ENCODE measurements at places on chromosomes 6 and 20.

DNA sequence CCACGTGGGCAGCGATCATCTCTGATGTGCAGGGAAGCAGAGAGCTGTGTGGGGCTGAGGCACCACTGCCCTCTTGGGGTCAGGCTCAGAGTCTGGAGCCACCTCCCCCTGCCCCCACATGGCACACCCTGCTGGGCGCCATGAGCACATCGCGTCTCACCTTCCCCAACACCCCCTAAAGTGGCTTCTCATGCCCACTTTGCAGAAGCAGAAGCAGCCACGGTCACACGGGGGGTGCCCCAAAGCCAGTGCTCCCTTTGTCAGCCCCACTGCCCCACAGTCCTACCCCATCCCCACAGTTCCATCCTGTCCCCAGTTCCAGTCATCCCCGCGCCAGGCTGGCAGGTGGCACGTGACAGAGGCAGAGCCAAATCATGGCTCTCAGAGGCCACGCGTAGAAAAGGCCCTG is 19.5 kb downstream of the SDCBP2 start:
- DNase-seq: no peak

DNA sequence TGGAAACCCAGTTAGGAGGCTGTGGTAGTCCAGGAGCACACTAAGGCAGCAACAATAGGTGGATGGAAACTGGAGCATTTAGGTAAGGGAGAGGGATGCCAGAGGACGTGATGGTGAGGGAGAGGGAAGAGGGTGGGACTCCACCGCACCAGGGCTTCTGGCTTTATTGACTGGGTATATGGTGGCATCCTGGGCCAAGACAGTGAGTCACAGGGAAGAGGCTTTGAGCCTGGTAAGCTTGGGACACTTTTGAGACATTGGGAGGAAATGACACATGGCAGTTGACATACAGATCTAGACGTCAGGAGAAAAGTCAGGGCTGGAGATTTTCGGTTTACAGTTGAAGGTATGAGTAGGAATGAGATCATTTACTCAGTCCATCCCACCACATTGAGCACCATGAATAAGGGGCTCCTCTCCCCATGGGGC is 14.9 kb downstream of the NT5E start:
- peak; percentile 28 for DNase-seq

GRCh38 chr6:6474170-6474920 is 114.2 kb upstream of the LY86 start:
- DNase-seq: no peak

- DNase-seq: no peak
These were observed 72.4 kb upstream of the XRN2 start for GRCh38 chr20:21230686-21231085.

DNA sequence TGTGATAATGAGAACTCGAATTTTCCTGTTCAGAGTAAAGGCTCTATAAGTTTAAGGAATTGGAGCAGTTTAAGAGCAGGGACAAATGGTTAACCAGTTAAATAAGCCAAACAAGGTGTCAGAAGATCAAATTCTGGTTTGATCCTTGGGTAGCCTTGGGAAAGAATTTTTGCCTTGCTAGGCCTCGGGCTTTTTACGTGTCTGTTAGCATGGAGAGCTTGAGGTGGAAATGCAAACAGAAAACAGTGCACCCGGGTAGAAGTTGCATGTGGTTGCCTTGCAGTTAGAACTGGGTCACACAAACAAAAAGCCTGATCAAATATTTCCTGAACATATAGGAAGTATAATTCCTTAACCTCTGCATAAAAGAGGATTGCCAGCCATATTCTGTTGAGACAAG is 58.3 kb downstream of the RIN2 start:
- DNase-seq: no peak

GRCh38 chr6:42418724-42419123 is 33.0 kb downstream of the TRERF1 start:
- DNase-seq: no peak

DNA sequence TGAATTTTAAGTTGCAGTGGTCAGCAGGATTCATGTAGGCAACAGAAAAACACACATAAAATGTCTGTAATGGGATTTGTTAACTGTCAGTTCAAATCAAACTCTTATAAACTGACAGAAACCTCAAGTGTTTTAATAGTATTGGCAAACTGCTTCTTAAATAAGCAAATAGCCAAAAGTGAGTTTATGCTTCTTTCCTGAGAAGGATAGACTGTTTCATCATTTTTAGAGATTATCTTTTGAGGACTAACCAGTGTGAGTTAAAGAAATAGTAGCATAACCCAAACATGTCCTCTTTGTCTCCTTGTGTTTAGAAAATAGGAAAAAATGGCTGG is 68.0 kb downstream of the AIG1 start:
- DNase-seq: no peak

GRCh38 chr6:121222656-121223055 is 111.6 kb downstream of the TBC1D32 start:
- no peak for DNase-seq

DNA sequence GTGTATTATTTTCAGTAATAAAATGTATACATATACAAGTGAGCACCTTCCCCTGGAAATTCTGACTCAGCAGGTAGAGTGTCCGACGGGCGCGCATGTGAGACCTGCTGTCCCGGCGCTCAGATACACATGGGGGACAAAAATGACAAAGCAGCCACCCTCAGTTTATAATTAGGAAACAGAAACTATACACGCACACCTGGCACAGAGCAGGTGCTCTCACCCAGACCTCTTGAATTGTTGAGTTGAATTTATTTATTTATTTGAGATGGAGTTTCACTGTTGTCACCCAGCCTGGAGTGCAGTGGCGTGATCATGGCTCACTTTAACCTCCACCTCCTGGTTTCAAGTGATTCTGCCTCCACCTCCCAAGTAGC is 180.4 kb downstream of the ZDHHC14 start:
- no peak for DNase-seq

GRCh38 chr20:8647961-8648441 is 420.9 kb upstream of the PLCB4 start:
- peak; percentile 4 for DNase-seq

DNA sequence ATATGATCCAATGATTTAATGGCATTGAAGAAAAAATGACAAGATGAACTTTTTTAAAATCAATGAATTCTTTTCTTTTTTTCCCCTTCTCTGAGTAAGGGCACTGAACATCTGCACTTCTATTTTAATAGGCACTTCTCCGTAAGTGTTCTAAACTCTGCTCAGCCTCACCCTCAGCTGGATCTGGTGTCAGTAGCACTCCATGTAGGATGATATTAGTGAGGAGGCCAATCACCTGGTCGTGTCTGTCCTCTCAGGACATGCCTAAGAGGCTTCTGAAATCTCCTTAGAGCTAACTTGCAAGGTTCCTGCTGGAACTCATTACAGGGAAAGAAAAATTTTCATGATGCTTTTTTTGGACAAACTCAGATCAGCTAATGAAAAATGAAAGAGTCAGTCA is 148.6 kb upstream of the MLIP start:
- no peak for DNase-seq

DNA sequence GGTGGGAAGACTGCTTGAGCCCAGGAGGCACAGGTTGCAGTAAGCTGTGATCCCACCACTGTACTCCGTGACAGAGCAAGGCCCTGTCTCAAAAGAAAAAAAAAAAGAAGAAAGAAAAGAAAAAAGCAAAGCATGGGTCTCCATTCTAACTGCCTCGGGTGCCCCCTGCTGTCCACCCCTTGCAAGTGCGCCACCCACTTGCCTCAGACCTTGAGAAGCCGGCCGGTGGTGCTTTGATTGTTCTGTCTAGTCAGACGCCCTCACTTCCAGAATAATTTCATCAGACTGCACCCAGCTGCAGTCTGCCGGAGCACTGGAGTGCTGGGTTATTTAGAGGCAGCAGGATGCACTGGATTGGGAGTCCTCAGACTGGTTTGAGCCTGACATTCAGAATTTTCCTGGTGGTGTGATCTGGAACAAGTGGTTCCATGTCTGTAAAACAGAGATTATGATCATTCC is 17.6 kb upstream of the TM9SF4 start:
- DNase-seq: peak; percentile 76

GRCh38 chr6:19602434-19603013 is 234.6 kb upstream of the ID4 start:
- no peak for DNase-seq

DNA sequence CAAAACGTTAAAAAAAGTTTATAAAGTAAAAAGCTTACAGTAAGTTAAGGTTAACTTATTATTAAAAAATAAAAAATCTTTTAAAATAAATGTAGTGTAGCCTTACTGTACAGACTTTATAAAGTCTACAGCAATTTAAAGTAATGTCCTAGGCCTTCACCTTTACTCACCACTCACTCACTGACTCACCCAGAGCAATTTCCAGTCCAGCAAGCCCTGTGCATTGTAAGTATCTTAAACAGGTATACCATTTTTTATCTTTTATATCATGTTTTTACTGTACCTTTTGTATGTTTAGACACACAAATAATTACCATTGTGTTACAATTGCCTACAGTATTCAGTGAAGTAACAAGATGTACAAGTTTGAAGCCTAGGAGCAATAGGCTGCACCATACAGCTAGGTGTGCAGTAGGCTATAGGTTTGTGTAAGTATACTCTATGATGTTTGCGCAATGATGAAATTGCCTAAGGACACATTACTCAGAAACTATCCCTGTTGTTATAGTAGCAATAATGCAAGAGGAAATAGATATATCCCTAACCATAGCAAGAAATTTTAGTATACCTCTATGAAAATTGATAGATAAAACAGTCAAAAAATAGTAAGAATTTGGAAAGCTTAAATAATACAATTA is 39.5 kb downstream of the FBXO5 start:
- no peak for DNase-seq

DNA sequence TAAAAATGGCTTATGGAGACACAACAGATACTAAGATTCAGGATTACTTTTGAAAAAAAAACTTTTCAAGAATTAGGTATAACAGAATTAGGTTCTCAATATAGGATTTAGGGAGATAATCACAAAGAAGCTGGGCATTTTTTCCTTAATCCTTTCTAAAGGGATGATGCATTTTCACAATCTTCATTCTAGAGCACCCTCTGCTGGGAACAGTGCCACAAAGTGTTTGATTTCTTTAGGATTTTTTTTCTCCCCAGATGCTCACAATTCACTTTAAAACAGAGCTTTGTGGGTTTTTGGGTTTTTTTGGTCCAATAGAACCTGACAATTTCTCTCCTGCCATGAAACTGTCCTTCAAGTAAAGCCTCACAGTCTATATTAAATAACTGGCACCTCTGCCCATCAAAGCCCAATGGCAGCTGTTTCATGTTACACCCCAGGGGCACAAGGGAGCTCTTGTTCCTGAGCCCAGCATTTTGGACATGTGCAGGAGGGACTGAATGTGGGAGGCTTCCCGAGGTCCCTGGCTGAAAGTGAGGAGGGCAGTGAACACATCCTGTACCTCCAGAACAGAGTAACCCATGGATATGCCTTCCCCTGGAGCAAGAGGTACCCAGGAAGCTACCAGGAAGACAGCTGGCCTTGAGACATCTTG is 39.7 kb downstream of the PREP start:
- DNase-seq: no peak

- no peak for DNase-seq
These were observed 341.8 kb downstream of the ZFAND3 start for GRCh38 chr6:38161331-38161730.

DNA sequence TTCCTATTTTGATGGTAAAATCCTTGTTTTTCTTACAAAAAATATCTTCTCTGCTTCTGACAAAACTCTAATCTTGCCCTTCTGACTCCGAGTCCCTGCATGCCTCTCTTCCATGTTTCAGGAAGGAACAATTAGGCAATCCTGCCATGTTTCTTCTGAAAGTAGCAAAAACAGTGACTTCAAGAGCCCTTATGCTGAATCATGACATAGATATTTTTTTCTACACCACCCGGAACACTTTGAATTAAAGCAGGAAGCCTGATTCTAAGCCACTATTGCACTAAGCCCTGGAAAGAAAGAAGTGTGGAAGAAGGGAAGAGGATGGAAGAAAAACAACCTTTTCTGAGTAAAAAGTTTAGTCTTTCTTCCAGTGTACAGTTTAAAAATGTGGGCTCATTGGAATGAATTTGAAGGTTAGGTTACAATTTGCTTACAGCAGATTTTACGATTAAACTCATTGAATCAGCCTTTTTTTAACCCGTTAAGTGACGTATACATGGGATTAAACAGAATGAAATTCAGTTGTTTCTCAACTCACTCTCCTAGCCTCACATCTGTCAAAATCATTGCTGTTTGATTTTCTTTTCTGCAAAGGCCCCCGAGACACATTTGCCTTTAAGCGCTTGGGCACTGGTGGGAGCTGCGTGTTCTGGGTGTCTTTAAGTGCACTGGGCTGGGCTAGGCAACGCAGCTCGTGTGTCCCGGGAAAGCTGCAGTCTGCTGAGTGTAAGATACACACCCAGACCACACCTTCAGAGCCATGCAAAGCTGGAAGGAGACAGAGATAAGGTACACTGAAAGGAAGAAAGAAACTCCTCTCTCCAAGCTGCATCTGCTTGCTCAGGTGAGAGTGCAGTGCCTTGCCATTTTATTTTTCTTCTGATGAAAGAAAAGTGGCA is 159.4 kb upstream of the CITED2 start:
- peak; percentile 59 for DNase-seq

DNA sequence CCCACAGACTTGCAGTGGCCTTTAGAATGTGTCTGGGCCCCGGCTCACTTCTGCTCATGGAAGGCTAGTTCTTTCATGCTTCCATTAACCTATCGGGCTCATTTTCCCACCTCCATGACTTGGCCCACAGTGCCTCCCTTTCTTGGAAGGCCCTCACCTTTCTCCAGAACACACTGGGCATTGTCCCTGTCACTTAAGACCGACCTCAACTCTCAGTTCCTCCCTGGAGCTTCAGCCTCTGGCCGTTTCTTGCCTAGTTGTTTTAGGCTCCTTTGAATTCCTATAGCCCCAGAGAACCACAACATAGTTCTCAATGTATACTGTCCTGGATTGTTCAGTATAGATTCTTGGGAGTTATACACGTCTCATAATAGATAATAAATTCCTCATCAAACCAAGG is 19.3 kb upstream of the TNFAIP3 start:
- DNase-seq: peak; percentile 43

- DNase-seq: no peak
These were observed 176.2 kb downstream of the NFATC2 start for GRCh38 chr20:51366155-51366886.

- no peak for DNase-seq
These were observed 139.9 kb upstream of the LAMP5 start for GRCh38 chr20:9374480-9374879.

DNA sequence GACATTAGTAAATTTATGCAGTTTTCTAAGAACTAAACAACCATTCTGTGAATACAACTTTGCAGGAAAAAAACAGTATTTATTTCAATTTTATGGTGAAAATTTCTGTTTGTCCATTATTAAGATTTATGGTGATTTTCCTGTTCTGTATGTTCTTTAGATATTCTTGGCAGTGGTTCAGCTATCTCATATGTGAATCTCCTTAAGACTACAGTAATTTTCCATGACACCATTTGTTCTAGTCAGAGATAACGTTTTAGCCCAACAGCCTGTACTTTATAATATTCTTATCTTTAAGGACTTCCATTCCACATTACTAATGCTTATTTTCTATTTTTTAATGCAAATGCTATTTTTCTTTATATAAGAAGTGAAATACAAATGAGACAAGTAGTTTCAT is 504.0 kb downstream of the RFPL4B start:
- no peak for DNase-seq
